Stimulated activated CD4-positive, alpha-beta T cell treated with anti-CD3 and anti-CD28 coated beads, Interleukin-4, amount 100 ng/mL, for 4 hours (primary cell): ENCODE measurements at places on chromosomes 1 and 21.

DNA sequence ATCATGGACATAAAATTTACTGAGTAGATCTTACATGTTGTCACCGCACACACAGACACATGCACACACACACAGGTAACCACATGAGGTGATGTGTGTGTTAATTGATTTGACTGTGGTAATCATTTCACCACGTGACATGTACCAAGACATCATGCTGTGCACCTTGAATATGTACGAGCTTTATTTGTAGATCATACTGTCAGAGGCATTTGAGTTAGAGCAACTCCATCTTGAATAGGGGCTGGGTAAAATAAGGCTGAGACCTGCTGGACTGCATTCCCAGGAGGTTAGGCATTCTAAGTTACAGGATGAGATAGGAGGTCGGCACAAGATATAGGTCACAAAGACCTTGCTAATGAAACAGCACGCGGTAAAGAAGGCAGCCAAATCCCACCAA is 31.7 kb upstream of the TRIM17 start:
- DNase-seq: no peak

GRCh38 chr1:61087571-61087970 is 5.2 kb downstream of the NFIA start:
- no peak for DNase-seq

DNA sequence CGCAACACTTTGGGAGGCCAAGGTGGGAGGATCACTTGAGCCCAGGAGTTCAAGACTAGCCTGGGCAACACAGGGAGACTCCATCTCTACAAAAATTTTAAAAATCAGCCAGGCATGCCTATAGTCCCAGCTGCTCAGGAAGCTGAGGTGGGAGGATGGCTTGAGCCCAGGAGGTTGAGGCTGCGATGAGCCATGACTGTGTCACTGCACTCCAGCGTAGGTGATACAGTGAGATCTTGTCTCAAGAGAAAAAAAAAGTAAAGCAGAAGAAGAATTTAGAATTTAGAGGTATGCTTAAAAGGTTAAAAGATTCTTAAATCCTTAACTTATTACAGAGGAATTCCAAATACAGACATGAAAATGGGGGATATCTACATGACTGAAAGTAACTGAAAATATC is 79.5 kb downstream of the SMYD3 start:
- DNase-seq: no peak

- no peak for DNase-seq
Observed at GRCh38 chr1:219385787-219386427, 212.2 kb downstream of the LYPLAL1 start.

GRCh38 chr1:234906654-234907053 is 222.0 kb downstream of the TOMM20 start:
- DNase-seq: no peak

DNA sequence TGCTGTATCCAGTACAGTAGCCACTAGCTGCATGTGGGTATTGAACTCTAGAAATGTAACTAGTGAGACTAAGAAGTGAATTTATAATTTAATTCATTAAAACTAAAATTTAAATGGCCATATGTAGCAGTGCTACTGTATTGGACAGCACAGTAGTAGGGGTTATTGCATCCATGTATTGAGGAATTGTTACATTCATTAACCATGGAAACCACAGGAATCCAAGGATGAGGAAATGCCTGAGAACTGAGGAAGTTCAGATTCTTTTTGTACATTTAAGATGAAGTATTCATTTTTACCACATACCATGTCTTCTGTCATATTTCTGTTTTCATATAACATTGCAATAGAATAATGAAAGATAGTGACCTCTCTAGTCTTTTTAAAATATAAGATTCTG is 2.6 kb downstream of the MTF2 start:
- DNase-seq: no peak

DNA sequence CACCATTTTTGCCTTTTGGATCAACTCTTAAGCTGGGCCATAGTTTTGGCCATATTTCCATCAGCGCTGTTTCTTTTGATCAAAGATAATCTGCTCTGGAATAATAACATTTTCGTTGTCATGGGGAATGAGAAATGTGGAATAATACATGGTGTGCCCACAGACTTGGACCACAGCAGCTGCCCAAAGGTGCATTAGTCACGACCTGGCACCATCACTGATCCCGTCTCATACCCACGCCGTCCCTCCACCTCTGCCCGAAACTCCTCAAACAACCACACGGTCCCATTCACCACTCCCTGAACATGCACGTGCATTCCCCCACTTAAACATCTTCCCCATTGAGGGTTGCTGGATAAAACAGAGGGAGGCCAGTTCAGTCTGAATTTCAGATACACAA is 76.9 kb downstream of the SLC66A1 start:
- DNase-seq: no peak

DNA sequence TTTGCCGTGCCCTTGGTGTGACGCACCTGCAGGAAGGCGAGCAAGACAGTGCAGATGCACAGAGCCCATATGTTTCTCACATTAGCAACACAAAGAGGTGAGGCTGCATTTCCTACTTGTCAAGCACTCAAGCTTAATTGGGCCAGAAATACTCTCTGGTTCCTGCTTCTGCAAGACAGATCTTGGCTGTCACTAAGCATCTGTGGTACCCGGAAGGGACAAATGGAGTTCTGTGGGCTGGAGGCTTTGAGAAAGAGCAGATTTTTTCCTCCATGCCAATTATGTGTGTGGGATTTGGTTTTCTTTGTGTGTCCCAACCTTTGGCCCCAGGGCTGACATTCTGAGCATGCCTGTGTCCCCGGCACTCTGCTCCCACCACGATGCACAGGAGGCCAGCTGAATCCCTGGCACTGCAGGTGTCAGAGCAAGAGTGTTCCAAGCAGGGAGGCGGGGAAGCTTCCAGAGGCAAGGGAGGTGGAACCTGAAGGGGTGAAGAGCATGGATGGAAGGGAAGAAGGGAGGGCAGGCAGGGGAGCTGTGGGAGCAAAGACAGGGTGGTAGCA is 52.0 kb upstream of the STUM start:
- no peak for DNase-seq

GRCh38 chr1:32925403-32926162 is 24.4 kb upstream of the TMEM54 start:
- no peak for DNase-seq

GRCh38 chr21:25507522-25507921 is 99.8 kb downstream of the MRPL39 start:
- DNase-seq: no peak

GRCh38 chr1:60924964-60925798 is 157.2 kb upstream of the NFIA start:
- no peak for DNase-seq

DNA sequence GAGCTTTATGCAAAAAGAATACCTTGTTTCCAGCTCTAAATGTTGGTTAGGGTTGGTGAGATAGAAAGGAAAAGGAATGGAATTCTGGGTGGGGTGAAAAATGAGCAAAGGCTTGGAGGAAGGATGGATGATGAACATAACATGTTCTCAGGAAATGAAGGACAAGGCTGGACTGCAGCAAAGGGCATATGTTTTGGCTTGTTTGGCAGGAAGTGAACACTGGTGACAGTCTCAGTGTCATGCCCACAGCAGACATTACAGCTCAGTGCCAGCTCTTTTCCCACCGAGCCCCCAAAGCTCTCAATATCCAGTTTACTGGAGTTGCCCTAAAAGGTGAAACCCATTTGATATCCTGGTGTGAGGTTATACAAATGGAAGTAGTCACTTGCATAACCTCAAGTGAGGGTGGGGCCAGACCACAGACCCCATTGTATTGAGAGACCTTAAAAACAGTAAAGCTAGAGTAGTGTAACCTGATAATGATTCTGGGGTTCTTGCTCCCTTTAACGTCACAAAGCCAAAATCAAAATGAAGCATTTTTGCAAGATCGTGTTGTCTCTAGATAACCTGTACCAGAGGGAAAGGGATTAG is 270.6 kb downstream of the NFIA start:
- DNase-seq: no peak

- no peak for DNase-seq
Observed at GRCh38 chr1:234067581-234068337, 163.3 kb downstream of the SLC35F3 start.

DNA sequence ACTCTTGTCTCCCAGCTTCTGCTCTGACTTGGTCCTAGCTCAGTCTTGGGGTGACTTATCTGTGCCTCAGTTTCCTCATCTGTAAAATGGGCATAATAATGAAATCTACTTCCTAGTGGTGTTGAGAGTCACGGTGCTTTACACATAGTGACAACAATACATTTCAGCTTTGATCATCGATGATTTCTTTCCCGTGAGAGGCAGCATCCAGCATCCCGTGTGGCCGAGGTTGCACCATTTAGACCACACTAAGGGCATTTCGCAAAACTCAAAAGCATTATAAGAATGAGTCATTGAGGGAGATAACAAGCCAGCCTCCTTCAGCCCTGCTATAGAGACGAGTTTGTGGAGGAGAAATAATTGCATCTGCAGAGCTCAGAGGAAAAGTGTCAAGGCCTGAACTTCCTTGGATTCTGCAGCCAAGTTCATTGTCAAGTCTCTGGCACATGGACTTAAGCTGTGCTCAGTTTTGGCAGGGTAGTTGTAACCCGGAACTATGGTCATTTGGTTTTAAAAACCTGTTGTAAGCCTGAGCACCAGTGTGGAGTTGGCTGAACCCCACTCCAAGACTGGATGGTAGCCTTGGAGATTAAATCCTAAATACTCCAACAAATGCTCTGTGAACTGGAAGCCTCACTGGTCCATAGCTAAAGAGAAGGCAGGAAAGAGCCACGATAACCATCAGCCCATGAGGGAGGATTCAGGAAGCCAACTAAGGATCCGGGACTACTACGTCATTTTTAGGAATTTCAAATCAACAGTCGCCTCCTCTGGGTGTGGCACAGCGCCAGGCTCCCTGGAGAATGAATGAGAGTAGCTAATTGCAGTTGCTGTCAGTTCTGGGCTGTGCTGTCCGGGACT is 64.2 kb downstream of the TCP10L start:
- no peak for DNase-seq

DNA sequence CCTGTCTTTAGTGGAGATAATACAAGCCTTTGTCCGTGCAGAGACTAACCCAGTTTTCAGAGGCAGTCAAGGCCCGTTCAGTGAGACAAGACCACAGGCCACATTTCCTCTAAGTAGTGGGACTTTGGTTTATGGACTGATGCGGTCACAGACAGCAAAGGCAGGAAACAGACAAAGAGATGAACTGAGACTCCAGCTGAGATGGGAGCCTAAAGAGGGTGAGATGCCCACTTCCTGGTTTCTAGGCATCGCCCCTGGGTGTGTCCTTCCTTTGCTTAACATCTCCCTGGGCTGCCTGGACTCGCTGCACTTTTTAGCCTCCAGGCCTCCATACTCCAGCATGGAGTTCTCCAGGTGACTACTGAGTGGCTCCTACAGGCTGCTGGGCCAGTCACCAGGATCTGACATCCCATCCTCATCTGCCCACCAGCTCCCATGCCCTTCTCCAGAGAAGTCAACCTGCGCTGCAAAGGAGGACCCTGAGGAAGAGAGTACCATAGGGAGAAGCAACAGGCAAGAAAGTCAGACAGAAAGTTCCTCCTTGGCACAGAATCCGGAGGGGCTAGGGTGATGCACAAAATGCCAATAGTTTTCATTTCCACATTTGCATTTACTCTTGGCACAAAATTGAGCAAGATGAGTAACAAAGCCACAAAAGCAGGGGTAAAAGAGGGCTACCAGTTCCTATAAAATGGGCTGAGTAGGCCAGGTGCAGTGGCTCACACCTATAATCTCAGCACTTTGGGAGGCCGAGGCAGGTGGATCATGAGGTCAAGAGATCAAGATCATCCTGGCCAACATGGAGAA is 15.1 kb downstream of the THEMIS2 start:
- DNase-seq: no peak

- no peak for DNase-seq
Observed at GRCh38 chr1:226581650-226582330, 33.2 kb downstream of the STUM start.

DNA sequence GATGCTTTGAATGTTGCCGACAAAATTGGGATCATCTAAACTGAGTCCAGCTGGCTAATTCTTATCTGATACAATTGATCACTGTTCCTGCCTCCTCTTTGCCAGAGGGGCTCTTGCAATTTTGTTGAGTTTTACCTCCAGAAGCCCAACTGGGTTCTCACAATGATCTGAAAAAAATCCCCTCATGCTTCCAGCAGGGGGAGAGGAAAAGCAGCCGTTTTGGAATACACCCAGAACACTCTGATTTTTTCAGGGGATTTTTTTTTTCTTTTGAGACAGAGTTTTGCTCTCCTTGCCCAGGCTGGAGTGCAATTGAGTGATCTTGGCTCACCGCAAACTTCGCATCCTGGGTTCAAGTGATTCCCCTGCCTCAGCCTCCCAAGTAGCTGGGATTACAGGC is 13.9 kb upstream of the RERE start:
- DNase-seq: no peak

DNA sequence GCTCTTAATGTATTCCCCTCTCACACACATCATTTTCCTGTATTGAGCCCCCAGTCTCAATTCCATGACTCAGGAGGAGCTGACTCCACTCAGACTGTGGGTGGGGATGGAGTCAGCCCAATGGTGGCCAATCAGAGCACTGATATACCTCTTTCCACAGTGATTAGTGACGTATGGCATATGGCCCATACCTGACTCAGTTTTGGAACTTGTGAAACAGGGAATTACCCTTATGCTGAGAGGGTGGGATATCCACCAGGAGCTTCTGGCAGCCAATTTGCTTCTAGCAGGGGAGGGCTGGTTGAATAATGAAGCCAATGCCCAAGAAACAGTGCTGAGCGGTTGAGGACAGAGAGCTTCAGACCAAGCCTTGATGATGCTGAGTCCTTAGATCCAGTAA is 86.4 kb upstream of the SPATA6 start:
- DNase-seq: no peak

- DNase-seq: peak; percentile 61
Observed at GRCh38 chr1:18883636-18884418, 18.5 kb downstream of the ALDH4A1 start.

GRCh38 chr1:223737342-223737741 is 25.0 kb downstream of the CAPN2 start:
- no peak for DNase-seq

DNA sequence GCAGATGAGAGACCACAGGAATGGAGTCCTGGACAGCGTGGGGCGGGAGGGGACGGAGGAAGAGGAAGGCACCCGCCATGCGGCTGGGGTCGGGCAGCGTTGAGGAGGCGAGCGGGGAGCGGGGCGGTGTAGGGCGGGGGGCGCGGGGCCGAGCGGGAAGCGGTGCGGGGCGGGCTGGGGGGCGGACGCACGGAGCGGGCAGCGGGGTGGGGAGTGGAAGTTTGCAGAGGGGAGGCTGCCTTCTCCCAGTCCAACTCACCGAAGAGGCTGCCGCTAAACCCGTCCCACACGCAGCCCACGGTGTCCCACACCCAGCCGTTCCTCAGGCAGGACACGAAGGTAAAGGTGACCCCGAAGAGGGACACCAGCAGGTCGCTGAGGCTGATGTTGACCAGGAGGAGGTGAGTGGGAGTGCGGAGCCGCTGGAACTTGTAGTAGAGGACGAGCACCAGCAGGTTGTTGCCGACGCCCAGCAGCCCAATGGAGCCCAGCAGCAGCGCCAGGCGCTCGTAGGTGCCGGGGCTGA is 483 bp downstream of the CHML start:
- DNase-seq: peak; percentile 29

DNA sequence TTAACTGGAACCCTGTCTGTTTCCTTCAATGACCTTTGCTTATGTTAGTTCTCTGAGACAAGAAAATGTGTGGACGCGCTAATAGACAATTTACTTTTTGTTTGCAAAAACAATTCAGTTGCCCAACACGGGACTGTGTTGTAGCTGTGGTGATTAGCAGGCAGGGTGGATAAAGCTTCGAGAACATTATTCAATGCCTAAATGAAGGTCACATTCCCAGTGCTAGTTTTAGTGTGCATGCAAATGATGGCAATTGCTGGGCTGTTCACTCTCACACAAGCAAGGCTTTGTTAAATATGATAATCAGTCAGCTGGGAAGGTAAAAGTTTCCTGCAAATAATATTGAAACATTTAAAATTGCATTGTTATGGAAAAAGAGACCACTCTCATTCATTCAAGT is 188.4 kb downstream of the BACH1 start:
- no peak for DNase-seq
